ENCODE measurements at places on chromosomes 4 and X. TPM values are rescaled to one million over a fixed set of nuclear protein-coding genes. Genes with fewer than 3 reads are reported as not detected.
A peak's percentile ranks its signal among the peaks of the same experiment; 100 is the strongest.

DNA sequence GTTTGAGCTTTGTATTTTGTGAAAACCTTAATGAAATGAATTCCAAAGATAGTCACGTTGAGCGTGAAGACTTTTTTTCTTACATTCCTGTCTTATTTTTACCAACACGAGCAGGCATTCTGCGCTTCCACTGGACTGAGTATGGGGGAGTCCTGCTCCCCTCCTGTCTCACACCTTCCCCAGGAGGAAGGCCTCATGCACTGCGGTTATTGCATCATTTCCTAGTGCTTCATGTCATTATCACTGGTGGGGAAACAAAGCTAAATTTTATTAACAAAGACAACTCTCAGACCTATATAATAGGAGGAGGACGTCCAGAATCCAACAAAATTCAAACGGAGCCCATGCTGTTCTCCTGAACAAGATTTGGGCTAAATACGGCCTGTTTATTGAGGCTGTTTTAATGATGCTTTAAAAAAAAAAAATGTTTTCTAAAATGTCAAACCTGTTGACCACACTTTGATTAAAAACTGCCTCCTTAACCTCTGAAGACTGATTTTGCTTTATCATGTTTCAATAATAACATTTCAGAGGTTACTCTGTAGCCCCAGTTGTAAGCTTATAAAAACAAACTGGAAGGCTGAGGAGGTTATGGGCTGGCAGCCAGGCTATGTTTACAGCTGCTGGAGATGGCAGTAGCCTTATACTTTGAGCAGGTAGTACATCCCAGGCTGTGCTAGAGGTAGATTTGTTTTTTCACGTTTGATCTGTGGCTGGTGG lies 118.0 kb downstream of the SOWAHB start:
- H3K4me3 ChIP-seq = no peak overlapping the region
- no peaks in the 10 kb centered on the region for H3K4me1 ChIP-seq
- H3K27ac ChIP-seq = no peak overlapping the region
- no peaks in the 10 kb centered on the region for H3K36me3 ChIP-seq
- peaks cover 3% of the 10 kb centered on the region for H3K27me3 ChIP-seq
- no peak for DNase-seq

- H3K4me1 ChIP-seq = peaks cover 24% of the 10 kb centered on the region
- H3K27me3 ChIP-seq = peaks cover 59% of the 10 kb centered on the region
- H3K36me3 ChIP-seq = no peaks in the 10 kb centered on the region
- H3K27ac ChIP-seq = no peak overlapping the region
Measured at GRCh38 chr4:140048419-140048995, 105.5 kb downstream of the MAML3 start.

DNA sequence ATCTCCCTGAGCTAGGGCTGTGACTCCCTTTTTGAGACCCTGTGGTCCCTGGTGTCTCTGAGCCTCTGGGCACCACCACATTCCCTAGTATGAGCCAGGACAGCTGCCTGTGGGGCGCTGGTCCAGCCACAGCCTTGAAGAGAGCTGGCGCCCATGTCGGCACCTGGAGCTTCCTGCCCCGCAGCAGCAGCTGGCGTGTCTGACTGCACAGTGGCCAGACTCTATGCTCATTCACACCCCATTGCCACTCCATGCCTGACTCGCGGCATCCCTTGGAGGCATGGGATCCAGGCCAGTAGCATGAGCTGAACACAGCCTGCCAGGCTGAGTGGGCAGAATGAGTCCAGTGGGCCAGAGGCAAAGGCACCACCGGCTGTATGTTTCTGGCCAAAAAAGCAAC lies 8.3 kb upstream of the SPP1 start:
- peaks cover 17% of the 10 kb centered on the region for H3K27me3 ChIP-seq
- H3K4me1 ChIP-seq = no peaks in the 10 kb centered on the region
- no peaks in the 10 kb centered on the region for H3K36me3 ChIP-seq
- no peak overlapping the region for H3K27ac ChIP-seq
- no peak overlapping the region for H3K4me3 ChIP-seq

DNA sequence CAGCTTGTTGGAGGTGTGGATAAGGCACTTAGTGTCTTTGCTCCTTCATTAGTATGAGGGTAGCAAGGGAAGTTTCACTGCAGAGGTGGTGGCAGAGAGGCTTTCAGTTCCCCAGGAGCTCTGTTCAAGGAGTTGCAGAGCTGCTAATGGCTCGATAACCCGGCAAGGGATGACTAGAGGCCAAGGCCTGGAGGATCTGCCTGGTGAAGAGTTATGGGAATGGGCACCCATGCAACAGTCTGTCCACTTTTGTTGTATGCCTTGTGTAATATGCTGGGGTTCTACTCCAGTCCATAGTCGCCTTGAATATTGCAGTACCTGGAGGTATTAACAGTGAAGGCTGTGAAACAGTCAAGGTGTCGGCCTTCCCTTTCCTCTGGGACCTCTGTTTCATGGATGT lies 67.8 kb upstream of the NBDY start:
- DNase-seq = no peak
- peaks cover 11% of the 10 kb centered on the region for H3K27me3 ChIP-seq
- no peak overlapping the region for H3K27ac ChIP-seq
- H3K4me1 ChIP-seq = no peaks in the 10 kb centered on the region

- H3K4me1 ChIP-seq = peaks cover 11% of the 10 kb centered on the region
- H3K27me3 ChIP-seq = peaks cover 19% of the 10 kb centered on the region
- H3K4me3 ChIP-seq = no peak overlapping the region
- no peaks in the 10 kb centered on the region for H3K36me3 ChIP-seq
Measured at GRCh38 chr4:55561889-55562288, 15.2 kb upstream of the CLOCK start.

GRCh38 chr4:98574816-98575215 lies 83.6 kb downstream of the TSPAN5 start:
- no peaks in the 10 kb centered on the region for H3K36me3 ChIP-seq
- no peaks in the 10 kb centered on the region for H3K27me3 ChIP-seq
- no peak overlapping the region for H3K4me3 ChIP-seq
- H3K4me1 ChIP-seq = peaks cover 19% of the 10 kb centered on the region

- no peak overlapping the region for H3K27ac ChIP-seq
- H3K27me3 ChIP-seq = peaks cover 9% of the 10 kb centered on the region
- no peak for DNase-seq
- H3K4me3 ChIP-seq = no peak overlapping the region
- no peaks in the 10 kb centered on the region for H3K36me3 ChIP-seq
Measured at GRCh38 chr4:38950159-38950558, 82.0 kb downstream of the TMEM156 start.

DNA sequence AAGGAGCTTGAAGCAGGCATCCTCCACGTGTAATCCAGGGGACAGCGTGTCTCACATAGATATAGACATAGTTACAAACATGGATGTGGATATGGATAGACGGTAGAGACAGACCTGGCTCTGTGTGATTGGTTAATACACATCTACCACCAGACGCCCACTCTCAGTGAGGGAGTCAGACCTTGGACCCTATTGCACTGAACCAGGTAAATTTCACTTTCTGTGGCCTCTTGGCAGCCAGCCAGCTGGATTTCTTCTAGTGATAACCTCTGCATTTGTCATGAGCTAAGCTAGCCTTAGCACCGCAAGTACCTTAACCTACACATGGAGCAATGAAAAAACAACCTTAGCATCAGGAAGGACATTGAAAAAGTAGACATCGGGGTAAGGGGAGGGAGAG lies 79.2 kb upstream of the ACSL4 start:
- H3K27ac ChIP-seq = no peak overlapping the region
- DNase-seq = no peak
- no peak overlapping the region for H3K4me3 ChIP-seq
- H3K27me3 ChIP-seq = peaks cover 10% of the 10 kb centered on the region
- no peaks in the 10 kb centered on the region for H3K4me1 ChIP-seq
- H3K36me3 ChIP-seq = no peaks in the 10 kb centered on the region

GRCh38 chr4:5050520-5051277 lies 581 bp upstream of the STK32B start:
- H3K27ac ChIP-seq = no peak overlapping the region
- H3K4me1 ChIP-seq = peaks cover 5% of the 10 kb centered on the region
- no peaks in the 10 kb centered on the region for H3K36me3 ChIP-seq
- peaks cover 35% of the 10 kb centered on the region for H3K27me3 ChIP-seq

DNA sequence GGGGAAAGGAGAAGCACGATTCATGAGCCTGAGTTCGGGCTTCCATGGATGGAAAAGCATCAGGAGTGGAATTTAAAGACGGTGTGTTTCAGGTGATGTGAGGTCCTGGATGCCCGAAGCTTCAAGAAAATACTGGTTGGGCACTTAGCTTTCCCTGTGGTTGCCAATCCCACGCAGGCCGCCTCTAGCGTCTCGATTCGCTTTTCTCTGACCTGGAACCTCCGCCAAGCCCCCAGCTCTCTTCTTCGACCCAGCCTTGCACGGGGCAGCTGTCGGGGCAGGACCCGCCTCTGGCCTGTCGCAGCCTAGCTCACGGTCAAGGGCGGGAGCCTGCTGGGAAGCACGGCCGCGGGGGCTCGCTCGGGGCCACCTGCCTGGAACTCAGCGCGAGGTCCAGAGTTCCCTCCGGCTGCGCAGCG lies 308 bp upstream of the TLR2 start:
- peaks cover 11% of the 10 kb centered on the region for H3K4me1 ChIP-seq
- DNase-seq = no peak
- H3K27me3 ChIP-seq = peaks cover 33% of the 10 kb centered on the region
- H3K36me3 ChIP-seq = no peaks in the 10 kb centered on the region
- H3K4me3 ChIP-seq = peak overlapping the region; percentile 73

DNA sequence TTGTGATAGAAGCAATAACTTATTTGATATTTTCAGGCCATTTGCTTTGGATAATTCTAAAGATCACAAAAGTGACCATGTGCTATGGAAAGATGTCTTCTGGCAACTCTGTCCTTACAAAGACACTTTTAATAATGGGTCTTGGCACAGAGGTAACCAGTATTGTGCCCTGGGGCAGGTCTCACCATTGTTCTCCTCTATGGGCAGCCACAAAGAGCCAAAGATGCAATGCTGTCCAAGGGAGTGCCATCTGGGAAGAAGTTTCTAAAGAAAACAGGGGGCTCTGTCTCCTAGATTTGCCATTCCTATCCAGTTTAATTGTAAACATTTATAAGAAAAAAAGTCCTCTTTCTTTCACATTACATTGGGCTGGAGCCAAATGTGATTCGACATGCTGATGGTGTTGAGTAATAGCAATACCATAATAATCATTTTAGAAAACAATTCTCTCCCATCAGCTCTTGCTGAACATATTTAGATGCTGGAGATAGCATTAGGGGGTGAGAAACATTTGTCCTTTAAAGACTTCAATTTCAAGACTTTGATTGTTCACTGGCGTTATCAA lies 179.9 kb downstream of the KIT start:
- H3K27ac ChIP-seq = no peak overlapping the region
- DNase-seq = no peak
- no peaks in the 10 kb centered on the region for H3K27me3 ChIP-seq
- no peak overlapping the region for H3K4me3 ChIP-seq
- peaks cover 2% of the 10 kb centered on the region for H3K4me1 ChIP-seq
- no peaks in the 10 kb centered on the region for H3K36me3 ChIP-seq

GRCh38 chrX:84737471-84737871 lies 235.2 kb upstream of the HDX start:
- H3K27me3 ChIP-seq = no peaks in the 10 kb centered on the region
- DNase-seq = no peak
- H3K4me1 ChIP-seq = no peaks in the 10 kb centered on the region
- H3K27ac ChIP-seq = no peak overlapping the region
- H3K36me3 ChIP-seq = no peaks in the 10 kb centered on the region

- no peak for DNase-seq
- no peak overlapping the region for H3K27ac ChIP-seq
- H3K27me3 ChIP-seq = peaks cover 8% of the 10 kb centered on the region
- no peaks in the 10 kb centered on the region for H3K36me3 ChIP-seq
- H3K4me1 ChIP-seq = peaks cover 3% of the 10 kb centered on the region
Measured at GRCh38 chr4:14883166-14883565, 119.1 kb upstream of the CPEB2 start.

GRCh38 chr4:164304861-164305260 lies 449.1 kb upstream of the SMIM31 start:
- DNase-seq = no peak
- no peaks in the 10 kb centered on the region for H3K4me1 ChIP-seq
- no peak overlapping the region for H3K27ac ChIP-seq
- no peaks in the 10 kb centered on the region for H3K27me3 ChIP-seq

- no peak overlapping the region for H3K4me3 ChIP-seq
- no peaks in the 10 kb centered on the region for H3K36me3 ChIP-seq
- no peak for DNase-seq
- H3K4me1 ChIP-seq = no peaks in the 10 kb centered on the region
- H3K27ac ChIP-seq = no peak overlapping the region
- no peaks in the 10 kb centered on the region for H3K27me3 ChIP-seq
Measured at GRCh38 chr4:92339676-92340075, 35.9 kb downstream of the GRID2 start.

DNA sequence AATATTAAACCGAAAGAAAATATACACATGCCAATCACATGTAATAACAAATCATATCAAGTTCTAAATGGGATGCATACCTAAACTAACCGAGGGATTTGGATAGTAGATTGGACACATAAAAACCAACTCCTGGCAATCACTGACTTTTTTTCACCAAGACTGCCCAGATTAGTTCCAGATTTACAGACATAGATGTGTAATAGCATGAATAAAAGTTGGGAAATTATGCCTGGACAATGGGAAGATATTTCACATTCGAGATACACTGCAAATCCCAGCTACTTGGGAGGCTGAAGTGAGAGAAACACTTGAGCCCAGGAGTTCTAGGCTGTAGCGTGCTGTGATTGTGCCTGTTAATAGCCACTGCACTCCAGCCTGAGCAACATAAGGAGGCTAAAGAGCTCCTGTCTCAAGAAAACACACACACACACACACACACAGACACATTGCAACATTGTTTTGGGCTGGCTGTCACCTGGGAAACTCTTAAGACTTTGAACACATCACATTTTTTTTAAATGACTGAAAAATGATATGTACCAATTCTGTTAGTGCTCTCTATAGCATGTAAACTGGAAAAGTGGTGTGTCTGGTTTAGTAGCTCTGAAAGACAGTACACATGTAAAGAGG lies 5.7 kb downstream of the RAB40A start:
- H3K27me3 ChIP-seq = peaks cover 21% of the 10 kb centered on the region
- no peak for DNase-seq
- no peak overlapping the region for H3K4me3 ChIP-seq
- no peaks in the 10 kb centered on the region for H3K4me1 ChIP-seq
- no peaks in the 10 kb centered on the region for H3K36me3 ChIP-seq

Gene SYAP1
- 12.7 TPM for total RNA-seq

Gene BLOC1S4
- 15.9 TPM for total RNA-seq

Gene BRS3
- total RNA-seq = not detected

Gene HAUS7
- 70.6 TPM for total RNA-seq

Gene TGIF2LX
- total RNA-seq = not detected

Gene SPANXB1
- not detected for total RNA-seq

Gene MTNR1A
- total RNA-seq = not detected

Gene NDNF
- total RNA-seq = not detected

Measured in natural killer cell treated with Interleukin-12 subunit alpha and Interleukin-12 subunit beta and Interleukin-15 and Interleukin-18, amount 100 ng/mL, for 72 hours (primary cell).